ENCODE measurements at places on chromosomes 4 and X.

DNA sequence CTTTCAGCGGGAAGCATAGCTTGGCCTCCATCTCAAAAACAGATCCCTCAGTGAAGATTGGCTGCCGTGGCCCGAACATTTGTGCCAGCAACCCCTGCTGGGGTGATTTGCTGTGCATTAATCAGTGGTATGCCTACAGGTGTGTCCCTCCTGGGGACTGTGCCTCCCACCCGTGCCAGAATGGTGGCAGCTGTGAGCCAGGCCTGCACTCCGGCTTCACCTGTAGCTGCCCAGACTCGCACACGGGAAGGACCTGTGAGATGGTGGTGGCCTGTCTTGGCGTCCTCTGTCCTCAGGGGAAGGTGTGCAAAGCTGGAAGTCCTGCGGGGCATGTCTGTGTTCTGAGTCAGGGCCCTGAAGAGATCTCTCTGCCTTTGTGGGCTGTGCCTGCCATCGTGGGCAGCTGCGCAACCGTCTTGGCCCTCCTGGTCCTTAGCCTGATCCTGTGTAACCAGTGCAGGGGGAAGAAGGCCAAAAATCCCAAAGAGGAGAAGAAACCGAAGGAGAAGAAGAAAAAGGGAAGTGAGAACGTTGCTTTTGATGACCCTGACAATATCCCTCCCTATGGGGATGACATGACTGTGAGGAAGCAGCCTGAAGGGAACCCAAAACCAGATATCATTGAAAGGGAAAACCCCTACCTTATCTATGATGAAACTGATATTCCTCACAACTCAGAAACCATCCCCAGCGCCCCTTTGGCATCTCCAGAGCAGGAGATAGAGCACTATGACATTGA, 175.4 kb downstream of the FAT4 start:
- no peak for ATAC-seq

- no peak for ATAC-seq
Observed at GRCh38 chr4:9765091-9765490, 16.3 kb upstream of the DRD5 start.

DNA sequence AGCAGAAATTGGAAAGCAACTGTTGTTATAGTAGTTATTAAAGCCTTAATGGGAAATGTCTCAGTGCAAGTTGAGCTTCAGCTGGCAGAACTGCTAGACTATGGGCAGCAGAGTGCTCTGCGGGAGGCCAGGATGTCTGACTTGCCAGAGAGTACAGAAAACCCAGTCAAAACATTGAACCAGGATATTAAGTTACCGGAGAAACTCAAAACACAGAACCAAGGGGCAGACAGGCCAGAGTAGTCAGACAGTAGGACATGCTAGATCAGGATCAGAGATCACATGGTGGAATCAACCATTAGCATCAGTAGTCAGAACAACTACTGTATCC, 72.9 kb upstream of the TNIP3 start:
- no peak for ATAC-seq

DNA sequence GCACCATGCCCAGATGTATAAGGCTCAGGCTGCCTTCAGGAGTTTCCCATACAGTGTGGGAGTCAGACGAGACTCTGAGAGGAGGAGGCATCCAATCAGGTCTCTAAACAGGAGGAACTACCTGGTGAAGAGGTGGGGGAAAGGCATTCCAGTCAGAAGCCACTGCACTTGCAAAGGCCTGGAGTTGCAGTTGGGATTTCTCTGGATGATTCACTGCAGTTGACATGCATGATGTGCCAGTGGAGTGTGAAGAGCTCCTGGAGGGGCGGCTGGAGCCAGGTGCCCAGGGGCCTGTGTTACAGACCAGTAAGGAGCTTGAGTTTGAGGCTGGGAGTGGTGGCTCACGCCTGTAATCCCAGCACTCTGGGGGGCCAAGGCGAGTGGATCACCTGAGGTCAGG, 339.1 kb downstream of the ARHGAP10 start:
- no peak for ATAC-seq

GRCh38 chrX:152926279-152926678, 28.4 kb downstream of the ZNF185 start:
- ATAC-seq: peak; percentile 89

DNA sequence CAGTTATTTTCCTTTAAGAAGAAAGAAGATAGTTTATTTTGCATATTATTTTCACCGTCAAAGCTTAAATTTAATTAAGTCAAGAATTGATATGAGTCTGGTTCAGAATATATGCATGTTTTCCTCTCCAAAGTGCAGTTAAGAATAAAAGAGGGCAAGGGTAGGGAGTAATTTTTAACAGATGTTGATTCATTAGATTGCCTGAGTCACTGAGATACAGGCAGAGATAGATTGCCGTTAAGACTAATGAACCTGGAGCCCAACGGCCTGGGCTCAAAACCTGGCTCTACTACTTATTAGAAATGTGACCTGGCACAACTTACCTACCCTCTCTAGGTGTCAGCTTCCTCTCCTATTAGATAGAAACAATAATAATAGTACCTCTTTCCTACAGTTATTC, 1037.4 kb upstream of the PABPC4L start:
- no peak for ATAC-seq

- no peak for ATAC-seq
Observed at GRCh38 chrX:25012793-25013631, 2.8 kb downstream of the ARX start.

DNA sequence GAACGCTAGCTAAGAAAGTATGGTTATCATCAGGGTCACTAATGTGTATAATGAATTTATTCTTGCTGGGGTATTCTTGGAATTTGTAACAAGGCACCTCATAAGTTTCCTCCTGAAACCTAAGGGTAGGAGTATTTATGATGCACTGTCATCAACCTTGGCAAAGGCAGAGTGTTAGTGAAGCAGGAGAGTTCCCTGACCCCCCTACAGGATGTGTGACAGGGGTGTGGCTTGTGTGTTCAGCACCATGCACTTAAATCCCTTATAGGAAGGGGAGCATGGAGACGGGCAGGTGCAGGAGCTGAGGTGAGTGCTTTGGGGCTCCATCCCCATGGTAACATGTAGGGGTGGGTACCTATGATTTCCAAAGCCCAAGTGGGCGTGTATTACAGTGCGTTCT, 237.7 kb downstream of the GALNTL6 start:
- no peak for ATAC-seq

GRCh38 chr4:99855678-99856077, 38.5 kb downstream of the LAMTOR3 start:
- ATAC-seq: peak; percentile 17

- no peak for ATAC-seq
Observed at GRCh38 chrX:136953867-136954787, 73.6 kb upstream of the RBMX start.

GRCh38 chr4:42398171-42398870, 1.0 kb downstream of the SHISA3 start:
- ATAC-seq: no peak

- no peak for ATAC-seq
Observed at GRCh38 chrX:17747692-17748091, 10.4 kb downstream of the SCML1 start.

GRCh38 chrX:25196221-25196620, 180.5 kb upstream of the ARX start:
- ATAC-seq: no peak

GRCh38 chrX:31506360-31506759, 434.5 kb upstream of the FTHL17 start:
- no peak for ATAC-seq

DNA sequence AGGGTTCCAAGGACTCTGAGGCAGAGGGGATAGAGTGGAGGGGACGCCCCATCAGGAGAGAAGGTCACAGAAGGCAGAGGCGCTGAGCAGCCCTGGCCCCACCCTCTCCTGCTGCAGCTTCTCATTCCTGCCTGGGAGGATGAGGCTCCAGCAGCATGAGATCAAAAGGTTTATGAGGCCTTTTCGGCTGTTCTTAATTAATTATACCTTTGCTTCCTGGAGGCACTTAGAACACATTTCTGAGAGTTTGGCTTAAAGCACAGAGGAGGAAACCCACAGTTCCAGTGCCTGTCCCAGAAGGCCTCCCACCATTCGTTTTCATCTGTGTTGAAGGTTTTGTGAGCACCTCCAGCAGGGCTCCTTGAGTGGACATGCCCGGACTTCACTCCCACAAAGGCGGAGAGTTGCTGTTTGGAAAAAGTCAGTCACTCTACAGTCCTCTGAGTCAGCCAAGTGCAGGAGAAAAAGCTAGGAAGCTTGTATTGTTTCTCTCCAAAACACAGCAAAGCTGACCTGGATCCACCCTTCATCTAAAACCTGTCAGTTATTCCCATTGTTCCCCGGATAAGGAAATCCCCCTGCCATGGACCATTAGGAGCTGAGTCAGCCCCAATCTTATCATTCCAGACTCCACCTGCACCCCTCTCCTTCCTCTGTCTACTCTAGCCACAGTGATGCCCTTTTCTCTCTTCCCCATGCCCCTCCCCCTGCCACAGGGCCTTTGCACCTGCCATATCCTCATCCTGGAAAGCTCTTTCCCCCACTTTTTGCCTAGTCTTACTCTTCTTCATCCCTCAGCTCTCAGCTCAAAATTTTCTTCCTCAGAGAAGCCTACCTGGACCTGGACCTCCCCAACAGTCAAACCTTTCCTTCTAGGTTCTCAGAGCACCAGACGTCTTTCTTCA, 276.8 kb downstream of the FBXW7 start:
- no peak for ATAC-seq

- ATAC-seq: no peak
Observed at GRCh38 chr4:108763226-108763593, 357 bp upstream of the ETNPPL start.

- no peak for ATAC-seq
Observed at GRCh38 chr4:84908876-84909275, 57.6 kb downstream of the WDFY3 start.

DNA sequence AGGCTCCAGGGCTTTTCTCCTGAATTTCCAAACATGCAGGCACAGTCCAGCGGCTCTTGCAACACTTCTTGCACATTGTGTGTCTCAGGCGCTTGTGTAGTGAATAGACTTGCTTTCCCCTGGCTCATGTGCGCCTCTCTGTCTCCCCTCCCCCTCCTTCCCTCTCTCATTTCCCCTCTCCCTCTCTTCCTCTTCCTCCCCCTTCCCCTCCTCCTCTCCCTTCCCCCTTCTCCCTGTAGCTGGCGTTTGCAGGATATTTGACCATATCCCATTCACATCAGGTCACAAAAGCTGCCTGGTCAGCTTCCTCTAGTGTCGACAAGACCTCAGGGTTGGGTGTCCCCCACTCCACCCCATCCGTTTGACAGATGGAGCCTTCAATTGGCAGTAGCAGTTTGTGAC, 2.4 kb downstream of the CHST7 start:
- no peak for ATAC-seq

GRCh38 chr4:109947457-109947856, 34.8 kb downstream of the EGF start:
- ATAC-seq: peak; percentile 84

Measured in activated CD4-positive, CD25-positive, alpha-beta regulatory T cell treated with anti-CD3 and anti-CD28 coated beads, Interleukin-2, amount 50 U/mL, for 24 hours (primary cell).